ENCODE measurements at places on chromosomes 1 and 21.

GRCh38 chr1:3857791-3858129 lies 484 bp downstream of the DFFB start:
- peak; percentile 22 for DNase-seq

GRCh38 chr1:165960136-165960535 lies 132.7 kb downstream of the UCK2 start:
- no peak for DNase-seq

DNA sequence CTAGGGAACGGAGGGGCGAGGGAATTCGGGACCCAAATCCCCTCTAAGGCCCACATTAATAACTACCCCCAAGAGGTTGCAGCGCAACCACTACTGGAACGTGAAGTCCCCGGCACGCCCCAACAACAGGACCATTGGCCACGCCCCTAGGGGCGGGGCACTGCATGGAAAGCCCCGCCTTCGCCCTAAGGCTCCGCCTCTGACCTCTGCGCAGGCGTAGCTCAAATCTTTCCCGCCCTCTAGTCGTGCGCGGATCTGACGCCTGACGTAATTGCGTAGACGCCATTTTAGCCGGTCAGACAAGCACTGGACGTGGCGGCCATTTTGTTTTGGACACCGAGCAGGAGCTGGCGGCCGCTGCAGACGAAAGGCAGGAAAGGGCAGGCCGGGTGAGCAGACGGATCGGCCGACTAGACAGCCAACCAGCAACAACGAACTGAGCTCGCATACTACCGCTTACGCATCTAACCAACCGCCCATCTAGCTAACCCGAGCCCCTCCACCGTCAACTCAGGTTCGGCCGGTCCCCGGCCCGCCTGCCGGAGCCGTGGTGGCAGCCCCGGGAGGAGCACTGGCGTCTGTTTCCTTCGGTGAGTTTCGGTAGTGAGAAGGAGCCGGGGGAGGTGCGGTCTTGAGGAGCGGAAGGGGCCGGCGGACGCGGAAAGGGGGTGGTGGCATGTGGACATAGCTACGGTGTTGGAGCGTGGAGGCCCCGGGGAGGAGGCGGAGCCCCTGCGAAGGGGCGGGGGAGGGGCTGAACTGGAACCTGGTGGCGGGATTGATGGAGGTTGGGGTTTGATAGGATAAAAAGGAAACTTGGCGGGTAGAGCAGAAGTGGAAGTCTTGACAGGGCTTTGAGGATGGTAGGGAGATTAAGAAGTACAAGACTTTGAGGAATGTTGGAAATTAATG lies at the start of gene CHTOP:
Gene CHTOP, plus strand, starts transcription at position 313 of the 912 bp plus-strand sequence. CDS start 2,523 bp downstream, outside the sequence.
- DNase-seq, result peak; percentile 96

DNA sequence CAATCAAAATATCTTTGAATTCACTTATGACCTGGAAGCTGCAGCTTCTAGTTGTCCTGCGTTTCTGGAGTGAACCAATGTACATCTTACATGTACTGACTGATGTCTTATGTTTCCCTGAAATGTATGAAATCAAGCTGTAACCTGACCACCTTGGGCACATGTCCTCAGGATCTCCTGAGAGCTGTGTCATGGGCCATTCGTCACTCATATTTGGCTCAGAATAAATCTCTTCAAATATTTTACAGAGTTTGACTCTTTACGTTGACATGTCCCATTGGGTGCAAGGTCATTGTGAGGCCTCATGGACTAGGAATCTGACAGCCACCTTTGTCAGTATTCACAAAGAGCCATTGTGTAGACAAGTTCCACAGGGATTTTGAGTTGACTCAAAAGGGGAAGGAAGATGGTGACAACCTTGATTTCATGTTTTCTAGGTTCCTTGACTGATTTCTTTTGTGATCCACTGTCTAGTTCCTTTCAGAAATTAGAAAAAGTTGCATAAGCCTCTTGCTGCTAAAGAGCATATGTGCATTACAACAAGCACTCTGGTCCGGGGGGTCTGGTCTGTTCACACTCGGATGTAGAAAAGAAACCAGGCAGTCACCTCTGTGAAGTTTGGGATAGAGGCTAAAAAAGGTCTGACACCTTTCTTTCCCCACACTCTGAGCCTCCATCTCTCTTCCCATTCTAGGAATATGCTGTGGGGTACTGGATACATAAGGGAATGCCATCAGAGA lies 10.7 kb downstream of the CHI3L2 start:
- DNase-seq, result no peak

GRCh38 chr1:164456272-164456671 lies 102.7 kb upstream of the PBX1 start:
- DNase-seq, result no peak

- DNase-seq, result peak; percentile 56
Observed at GRCh38 chr1:205484985-205485967, 19.2 kb upstream of the CDK18 start.

DNA sequence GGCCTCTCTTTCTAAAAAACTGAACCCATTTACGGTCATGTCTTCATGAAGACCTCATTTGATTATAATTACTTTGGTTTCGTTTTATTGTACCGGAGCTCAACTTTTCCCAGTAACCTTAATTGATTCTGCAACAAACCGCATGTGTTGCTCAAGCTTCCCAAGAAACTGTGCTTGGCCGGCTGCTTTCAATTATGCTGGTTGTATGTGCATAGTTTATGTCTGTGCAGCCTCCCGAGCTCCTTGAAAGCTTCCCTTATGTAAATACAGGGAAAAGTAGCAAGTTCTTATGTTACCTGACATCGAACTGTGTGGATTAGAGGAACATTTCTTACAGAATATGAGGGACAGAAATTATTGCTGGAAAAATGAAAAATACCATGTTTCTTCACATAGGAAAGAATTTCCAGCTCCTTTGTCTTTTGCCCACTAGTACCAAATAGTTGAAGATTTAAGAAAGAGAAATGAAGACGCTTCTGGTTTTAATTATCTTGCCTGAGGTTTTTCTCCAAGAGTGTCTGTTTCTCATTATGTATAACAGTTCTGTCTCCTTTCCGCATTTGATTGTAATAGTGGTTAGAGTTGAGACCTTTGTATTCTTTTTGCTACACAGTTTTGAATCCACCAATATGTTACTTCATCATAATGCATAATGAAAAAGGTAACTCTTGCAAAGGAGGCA lies 2.1 kb downstream of the VCAM1 start:
- peak; percentile 35 for DNase-seq

GRCh38 chr1:78651241-78651640 lies 1.6 kb downstream of the IFI44 start:
- DNase-seq, result no peak

GRCh38 chr1:41868241-41868998 lies 50.3 kb downstream of the HIVEP3 start:
- DNase-seq, result no peak

- DNase-seq, result peak; percentile 70
Observed at GRCh38 chr1:117147856-117148588, 26.5 kb upstream of the TRIM45 start.

DNA sequence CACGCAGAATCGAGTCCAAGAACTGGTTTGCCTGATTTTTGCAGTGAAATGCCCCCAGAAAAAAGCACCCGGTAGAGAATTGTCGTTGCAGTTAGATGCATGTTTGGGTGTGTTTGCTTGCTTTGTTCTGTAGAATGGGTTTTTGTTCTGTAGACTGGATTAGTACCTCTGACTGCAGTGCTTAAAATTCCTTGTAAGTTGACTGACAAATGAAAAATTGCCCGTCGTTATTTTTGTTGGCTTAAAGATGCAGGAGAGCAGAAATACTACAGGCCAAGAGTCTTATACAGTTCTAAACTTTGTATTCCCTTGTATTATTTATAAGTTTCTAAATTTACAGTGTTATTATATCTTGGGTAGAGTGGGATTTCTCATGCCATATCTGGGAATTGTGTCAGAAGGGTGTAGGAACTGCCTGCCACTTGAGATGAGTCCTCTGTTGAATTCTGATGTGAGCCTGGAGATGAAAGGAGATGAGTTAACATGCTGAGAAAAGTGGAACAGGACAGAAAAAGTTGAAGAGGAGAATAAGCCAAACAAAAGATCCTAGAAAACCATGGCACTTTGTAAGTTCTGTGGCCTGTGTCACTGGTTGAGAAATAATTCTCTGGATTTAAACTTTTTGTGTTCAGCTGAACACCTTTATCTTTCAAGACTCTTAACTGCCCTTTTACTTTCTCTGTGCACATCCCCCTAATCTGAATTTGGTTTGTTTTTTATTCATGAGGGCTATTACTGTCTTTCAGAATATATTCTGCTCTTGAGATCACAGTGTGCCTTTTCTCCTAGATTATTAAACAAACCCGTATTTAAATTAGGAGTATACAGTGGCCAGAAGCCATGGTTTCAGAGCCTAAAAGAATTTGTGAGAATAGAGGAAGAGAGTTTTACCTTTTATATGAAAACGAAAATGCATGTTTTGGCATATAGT lies 1.4 kb downstream of the DESI2 start:
- DNase-seq, result peak; percentile 14

DNA sequence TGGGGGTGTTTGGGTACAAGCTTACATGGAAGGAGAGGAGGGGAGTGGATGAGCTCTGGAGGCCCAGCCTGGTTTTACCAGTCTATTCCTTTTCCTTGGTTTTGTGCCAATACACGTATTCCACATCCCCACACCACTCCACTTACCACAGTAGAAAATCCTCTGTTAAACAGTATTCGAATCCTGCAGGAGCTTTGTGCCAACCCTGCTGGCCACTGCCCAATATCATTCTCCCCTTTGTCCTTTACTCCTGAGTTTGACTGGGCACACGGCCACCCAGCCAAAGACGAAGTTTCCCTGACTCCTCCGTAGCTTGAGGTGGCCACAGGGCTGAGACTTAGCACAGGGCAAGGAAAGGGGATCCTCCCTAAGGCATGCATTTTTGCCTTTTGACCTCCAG lies 61.6 kb downstream of the TMCO4 start:
- no peak for DNase-seq

- DNase-seq, result peak; percentile 34
Observed at GRCh38 chr1:116076831-116077230, 34.4 kb upstream of the MAB21L3 start.

- DNase-seq, result no peak
Observed at GRCh38 chr1:204343802-204344201, 15.9 kb downstream of the PLEKHA6 start.

- no peak for DNase-seq
Observed at GRCh38 chr1:207849646-207850045, 61.3 kb downstream of the CD34 start.

DNA sequence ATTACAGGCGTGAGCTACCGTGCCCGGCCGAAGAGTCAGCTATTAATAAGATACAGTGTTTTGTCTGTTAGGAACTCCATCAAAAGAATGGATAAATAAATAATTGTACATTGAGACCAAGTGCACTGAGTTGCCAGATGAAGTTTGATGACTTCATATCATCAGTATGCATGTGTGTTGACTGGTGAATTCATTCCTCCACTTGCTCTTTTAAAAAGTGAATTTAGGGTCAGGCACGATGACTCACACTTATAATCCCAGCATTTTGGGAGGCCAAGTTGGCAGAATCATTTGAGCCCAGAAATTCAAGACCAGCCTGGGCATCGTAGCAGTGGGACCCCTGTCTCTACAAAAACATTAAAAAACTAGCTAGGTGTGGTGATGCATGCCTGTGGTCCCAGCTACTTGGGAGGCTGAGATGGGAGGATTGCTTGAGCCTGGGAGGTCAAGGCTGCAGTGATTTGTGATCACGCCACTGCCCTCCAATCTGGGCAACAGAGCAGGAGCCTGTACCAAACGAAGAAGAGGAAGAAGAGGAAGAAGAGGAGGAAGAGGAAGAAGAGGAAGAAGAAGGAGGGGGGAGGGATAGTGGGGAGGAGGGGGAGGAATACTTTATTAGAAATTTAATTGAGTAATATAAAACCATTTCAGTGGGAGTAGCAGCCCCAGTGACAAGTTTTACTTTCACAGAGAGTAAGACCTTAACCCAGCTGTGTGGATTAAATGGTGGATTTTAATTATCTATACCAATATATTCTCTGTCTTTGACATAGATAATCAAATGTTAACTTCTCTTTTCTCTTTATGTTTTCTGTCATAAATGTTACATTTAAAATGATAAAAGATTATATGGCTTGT lies 74.9 kb downstream of the CCDC18 start:
- peak; percentile 50 for DNase-seq

DNA sequence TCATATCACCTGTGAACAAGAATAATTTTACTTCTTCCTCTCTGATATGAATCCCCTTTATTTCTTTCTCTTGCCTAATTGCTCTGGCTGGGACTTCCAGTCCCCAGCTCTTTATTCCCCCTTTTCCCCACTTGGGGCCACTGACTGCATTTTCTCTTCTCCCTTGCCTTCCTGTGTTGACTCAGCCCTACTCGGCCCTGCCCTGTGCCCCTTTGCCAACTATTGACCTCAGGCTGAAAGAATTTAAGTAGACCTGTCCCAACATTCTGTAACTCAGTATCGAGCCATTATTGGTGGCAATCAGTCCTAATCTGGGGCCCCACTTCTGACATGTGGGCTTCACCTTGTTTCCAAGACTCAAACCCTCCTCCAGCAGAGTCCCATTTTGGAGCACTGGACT lies 60.6 kb upstream of the STUM start:
- peak; percentile 19 for DNase-seq

DNA sequence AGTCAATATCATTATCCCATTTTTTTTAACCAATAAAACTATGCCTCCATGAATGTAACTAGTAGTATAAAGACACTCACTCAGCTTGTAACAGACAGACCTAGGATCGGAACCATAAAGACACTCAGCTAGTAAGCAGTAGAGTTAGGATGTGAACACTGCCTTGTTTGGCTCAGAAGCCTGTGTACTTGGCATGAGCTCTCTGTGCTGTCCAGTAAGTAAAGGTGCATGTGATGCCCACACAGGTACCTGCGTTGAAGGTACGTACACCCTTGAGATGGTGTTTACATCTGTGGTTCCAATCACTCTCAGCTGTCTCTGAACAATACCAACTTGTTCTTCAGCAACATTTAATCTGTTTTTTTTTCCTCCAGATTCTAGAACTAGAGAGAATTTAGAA lies 252.1 kb upstream of the SGIP1 start:
- no peak for DNase-seq

Data from mammary epithelial cell (primary cell).